ENCODE measurements at places on chromosomes 1 and 21. TPM values are rescaled to one million over a fixed set of nuclear protein-coding genes. Genes with fewer than 3 reads are reported as not detected.

SPRR4 gene
- not detected for total RNA-seq

DNA sequence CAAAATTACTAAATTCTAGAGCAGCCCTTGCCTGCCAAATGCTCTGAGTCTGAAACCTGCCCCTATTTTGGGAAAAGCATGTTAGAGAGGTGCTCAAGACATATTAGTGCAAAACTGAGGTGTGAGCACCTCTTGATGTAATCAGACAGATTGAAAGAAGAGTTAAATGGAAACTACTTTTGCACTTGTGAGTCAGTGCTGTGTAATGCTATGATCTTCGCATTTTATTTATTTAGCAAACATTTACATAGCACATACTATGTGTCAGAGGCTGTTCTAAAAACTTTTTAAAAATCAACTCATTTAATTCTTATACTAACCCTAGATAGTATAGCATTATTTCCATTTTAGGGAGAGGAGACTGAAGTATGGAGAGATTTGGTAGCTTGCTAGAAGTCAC lies 138.1 kb downstream of the ELAVL4 start:
- DNase-seq: no peak

LY9 gene
- total RNA-seq: 3.2 TPM

DNA sequence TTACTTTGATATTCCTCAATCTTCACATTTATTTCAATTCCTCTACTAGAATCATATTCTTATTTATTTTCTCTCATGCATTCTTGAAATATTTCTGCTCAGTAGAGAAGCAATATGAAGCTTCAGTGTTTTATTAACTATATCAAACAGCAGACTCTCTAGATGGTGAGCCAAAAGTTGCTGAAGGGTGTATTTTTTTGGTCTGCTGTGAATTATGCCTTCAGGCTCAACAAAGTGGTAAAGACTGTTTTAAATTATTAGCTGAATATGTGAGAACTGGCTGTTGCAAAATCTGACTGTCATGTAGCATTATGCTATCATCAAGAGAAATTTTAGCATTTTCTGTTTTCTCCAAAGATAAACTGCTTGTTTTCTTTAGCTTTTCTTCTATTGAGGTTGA lies 24.9 kb upstream of the CDC42BPA start:
- no peak for DNase-seq

DNA sequence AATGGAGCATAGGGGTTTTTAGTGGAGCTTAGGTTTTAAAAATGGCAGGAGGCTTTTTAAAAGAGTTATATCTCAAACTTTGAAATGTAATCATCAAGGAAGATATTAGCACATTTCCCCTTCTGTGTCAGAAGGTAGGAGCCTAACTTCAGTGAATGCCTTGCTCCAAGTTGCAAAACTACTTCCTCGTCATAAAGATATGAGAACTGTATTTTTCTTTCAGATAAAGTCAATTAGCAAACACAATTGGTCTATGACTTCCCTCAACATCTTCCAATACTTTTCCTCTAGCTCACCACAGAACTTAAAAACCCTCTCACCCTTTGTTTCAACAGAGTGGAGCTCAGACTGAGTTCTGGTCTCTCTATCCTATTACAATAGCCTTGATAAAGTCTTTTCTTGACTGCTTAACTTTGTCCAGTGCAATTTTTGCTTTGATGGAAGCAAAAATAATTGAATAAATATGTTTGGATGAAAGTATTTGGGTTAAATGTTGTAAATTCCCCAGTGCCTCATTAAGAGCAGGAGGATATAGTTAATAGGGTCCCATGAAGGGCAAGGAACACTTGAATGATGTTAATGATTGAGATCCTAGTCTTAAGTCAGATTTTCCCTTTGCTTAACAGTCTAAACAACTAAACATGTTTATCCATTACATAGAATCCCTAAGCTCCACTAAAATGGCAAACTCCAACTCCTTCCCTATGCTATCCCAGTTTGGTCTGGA lies 58.9 kb downstream of the TNFSF18 start:
- DNase-seq: no peak

All from ureter (tissue), 1 donor.